ENCODE measurements at places on chromosomes 16 and 17.
A peak's percentile ranks its signal among the peaks of the same experiment; 100 is the strongest.

DNA sequence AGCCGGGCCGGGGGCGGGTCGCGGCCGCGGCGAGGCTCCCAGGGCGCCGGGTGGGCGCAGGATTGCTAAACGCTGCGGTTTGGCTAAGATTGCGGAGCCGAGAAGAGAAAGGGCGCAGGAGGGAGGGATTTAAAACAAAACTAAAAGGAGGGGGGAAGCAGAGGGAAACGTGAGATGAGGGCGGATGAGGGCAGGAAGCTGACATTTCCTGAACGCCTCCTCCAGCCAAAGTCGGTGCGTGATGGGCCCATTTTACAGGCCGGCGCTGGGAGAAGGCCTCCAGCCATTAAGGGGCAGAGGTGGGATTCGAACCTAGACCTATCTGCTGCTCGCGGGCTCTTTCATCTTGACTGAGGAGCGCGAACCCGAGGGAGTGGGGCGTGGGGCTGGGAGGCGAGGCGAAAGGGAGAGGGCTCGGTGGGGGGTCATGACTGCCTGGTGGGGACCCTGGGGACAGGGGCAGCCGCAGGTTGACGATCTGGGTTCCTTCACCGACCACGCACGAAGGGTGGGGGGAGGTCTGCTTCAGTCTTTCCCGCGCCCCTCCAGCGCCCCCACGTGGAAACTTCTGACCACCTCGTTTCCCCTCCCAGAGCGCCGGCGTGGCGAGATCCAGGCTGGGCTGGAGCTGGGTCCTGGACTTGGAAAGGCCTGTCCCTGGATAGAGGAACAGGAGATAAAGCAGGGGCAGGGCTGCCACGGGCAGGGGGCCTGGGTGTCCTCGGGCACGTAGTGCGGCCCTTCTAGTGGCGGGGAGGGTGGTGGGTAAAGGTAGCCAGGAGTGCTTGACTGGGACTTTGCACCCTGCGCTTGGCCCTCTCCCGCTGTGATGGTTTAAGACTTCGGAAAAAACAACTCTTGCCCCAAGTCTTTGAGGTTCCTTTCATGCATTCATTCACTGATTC lies 3.8 kb upstream of the TAC4 start:
- DNase-seq, result peak; percentile 30

- no peak for DNase-seq
Observed at GRCh38 chr16:77090062-77090461, 100.9 kb upstream of the MON1B start.

DNA sequence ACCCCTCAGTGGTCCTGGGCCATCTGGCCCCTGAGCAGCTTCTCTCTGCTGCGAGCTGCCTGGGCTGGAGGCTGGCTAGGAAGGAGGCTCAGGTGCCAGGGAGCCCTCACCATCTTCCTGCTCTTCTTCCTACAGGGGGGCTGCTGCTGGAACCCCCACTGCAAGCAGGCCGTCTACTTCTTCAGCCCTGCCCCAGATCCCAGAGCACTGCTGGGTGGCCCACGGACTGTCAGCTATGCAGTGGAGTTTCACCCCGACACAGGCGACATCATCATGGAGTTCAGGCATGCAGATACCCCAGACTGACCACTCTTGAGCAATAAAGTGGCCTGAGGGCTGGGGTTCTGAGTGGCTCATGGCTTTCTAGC lies 46.1 kb downstream of the PRMT7 start:
- no peak for DNase-seq

DNA sequence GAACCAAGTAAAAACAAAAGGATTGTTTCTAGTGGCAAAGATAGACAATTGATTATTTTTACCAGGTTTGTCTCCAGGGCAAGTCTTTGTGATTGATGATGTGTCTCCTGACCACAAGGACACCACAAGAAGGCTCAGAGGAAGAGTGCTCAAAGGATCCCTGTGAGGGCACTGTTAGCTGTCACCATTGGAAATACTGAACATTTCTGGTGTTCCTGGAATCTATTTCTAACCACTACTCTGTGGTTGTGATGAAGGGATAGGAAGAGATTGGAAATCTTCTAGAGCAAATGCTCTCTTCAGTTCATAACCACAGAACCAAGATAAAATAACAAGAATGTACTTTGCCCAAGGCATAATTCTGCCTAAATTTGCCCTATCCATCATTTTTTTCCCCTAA lies 15.3 kb downstream of the RNF43 start:
- DNase-seq, result peak; percentile 7

DNA sequence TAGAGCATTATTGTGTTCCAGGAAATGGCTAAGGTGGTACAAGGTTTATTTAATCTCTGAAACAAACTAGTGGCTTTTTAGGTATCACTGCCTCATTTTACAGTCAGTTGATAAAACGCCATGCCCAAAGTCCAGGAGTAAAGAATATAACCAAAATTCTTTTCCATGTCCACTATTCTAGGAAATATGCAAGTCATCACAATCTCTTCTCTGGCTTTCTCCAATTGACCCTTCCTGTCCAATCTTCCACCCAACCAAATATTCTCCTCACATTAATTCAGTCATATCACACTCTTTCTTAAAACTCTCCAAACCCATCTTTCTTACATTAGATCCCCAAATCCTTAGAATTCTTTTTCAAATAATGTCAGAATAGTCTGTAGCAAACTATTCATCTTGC lies 1110.0 kb upstream of the CDH8 start:
- no peak for DNase-seq

GRCh38 chr16:54288030-54288834 lies 1.6 kb upstream of the IRX3 start:
- DNase-seq, result no peak

DNA sequence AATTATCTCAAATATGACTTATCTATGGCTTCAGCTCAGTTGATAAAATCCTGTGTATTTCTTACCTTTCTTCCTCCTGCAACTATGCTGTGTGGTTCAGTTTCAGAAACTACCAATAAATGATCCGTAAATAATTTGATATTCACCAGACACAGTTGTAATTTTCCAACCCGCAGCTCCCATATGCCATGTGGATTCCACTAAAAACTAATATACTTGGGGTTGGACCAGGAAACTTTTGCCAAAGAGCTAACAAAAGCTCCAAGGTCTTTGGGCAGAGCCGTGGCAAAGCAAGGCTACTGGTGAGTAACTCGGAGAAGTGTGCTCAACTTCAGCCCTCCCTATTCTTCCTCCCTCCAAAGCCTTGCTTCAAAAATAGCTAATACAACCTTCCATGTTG lies 2.3 kb upstream of the CHST6 start:
- DNase-seq, result no peak

DNA sequence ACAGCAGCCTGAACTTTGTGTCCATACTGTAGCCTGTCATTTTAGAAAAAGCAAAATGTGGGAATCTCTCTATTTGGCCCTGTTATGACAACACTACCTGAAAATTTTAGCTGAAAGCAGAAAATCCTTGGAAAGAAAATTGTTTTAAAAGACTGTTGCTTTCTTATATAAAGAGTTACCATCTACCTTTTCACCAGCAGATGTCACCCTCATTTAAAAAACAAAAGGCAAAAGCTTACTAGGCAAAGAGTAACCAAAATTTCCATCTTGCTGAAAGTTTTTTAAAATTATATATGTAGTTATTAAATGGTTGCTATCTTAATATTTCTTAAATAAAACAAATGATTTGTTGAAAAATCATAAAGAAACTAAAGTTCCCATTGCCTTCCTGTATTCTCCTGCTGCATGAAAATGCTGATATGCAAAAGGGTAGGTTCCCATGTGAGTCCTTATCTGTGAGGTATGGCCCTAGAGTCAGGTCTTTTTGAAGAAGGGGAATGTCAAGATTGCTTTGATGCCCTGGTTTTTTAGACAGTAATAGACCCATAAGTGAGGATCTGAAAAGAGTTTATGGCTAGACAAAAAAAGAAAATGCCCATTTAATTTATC lies 61.0 kb downstream of the TNRC6C start:
- no peak for DNase-seq

DNA sequence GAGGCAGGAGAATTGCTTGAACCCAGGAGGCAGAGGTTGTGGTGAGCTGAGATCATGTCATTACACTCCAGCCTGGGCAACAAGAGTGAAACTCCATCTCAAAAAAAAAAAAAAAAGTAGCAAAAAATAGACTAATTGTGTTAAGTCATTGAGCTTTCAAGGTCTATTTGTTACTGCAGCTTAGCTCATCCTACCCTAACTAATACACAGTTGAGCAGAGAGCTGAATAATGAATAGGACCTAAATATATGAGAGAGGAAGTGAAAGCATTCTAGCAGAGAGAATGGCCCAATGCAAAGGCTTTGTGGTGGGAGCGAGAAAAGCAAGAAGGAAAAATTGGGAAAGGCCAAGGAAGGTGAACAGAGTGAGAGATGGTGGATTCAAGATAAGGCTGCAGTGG lies 128.3 kb downstream of the AXIN2 start:
- no peak for DNase-seq

DNA sequence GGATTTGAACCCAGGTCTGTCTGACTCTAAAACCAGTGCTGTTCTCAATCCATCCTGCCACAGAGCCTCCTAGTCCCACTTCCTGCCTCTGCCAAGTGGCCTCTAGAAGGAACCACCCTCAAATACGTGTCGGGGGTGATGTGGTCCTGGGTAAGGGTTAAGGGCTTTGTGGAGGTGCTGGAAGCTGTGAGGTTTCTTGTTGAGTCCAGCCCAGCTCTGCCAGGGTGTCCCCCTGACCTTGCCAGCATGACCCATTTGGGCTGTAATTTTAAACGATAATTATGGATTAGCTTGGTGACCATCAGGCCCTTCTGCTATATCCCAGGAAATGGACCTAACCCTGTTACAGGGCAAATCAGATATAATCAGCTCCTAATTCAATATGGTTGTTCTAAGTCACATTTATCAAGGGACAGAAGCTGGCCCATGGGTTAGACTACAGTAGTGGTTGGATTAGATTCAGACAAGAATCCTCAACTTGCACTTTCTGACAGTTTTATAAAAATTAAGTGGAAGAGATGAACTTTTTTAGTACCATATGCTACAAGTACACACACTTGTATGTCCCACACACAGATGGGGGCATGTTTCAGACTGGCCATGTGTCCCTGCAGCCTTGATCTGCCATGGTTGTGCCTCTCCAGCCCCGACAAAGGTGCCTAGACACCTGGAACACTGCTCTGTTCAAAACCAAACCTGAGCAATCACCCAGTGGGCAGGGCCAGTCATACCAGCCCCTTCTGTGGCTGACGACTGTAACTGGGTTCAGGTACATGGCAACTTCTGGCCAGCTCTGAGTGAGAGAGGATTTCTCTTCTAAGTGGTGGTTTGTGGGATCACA lies 48.0 kb downstream of the SMPD3 start:
- no peak for DNase-seq

GRCh38 chr17:12994341-12995074 lies 23.3 kb downstream of the ELAC2 start:
- DNase-seq, result no peak

DNA sequence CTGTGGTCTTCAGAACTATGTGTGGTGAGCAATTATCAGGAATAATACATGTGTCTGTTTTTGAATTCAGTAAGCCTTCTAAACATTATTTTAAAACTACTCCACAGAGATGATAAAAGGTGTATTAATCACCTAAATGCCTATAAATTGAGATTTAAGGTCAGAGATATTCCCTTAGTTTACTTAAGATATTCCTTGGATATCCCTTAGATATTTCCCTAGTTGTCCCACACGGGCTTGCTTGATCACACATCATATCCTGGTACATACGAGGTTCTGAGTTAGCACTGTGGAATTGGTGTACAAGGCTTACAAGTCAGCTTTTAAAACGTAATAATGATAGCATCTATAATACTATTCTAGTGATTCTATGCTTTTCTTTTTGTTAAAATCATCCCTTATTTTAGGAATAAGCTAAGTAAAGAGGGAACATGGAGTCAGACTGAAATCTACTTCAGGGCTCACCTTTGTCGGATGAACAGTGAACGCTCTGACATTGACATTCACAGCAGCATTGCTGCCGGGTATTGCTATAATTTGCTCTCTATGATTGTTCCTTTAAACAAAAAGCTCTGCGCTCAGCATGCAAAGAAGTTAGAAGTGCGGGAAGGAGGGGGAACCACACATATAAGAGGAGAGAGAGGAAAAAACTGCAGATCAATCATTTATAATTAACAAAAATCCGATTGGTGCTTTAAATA lies 136.5 kb downstream of the SKAP1 start:
- no peak for DNase-seq

DNA sequence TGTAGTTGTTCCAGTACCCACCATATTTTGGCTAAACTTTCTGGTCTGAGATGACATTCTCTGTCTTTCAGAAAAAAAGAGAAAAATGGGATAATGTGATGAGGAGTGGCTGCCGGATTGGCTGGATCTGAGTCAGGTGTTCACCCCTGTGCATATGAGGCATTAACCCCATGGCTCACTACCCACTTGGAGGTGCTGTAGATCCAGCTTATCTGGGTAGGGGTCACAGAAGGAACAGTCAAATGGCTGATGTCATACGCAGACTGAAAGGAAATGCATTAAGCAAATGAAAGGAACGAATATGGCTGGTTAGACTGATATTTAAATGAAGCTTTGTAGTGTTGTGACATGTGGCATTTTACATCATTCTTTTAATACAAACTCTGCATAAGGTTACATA lies 17.3 kb downstream of the MAP2K6 start:
- no peak for DNase-seq

DNA sequence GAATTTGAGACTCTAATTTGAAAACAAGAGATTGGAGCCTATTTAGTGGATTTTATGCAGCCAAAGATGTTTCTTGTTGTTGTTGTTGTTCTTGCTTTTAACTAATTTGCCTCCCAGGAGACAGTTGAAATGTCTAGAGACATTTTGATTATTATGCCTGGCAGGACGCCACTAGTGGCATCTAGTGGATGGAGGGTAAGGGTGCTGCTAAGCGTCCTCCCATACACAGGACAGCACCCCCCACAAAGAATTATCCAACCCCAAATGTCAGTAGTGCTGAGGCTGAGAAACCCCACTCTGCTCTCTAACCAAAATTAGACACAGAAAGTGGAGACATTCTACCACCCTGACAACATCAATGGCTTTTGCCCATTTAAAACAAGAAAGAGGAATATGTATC lies 15.4 kb upstream of the HSBP1 start:
- no peak for DNase-seq

DNA sequence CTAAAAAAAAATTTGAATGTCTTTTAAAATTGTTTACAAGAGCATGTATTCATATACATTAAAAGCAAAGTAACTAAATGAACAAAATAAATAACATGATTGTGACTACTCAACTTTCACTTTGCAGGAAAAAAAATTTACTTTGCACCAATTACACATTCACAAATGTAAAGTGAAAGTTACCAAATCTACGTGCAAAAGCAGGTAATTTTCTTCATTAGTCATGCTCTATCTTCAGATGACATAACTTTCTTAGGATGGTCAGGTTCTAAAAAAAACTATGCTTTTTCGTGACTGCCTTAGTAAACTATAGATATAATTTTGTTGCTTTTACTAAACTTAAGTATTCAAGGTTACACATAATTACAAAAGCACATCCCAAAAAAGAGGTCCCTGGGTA lies 17.0 kb upstream of the ABCA10 start:
- DNase-seq, result no peak

All from fibroblast of skin of left quadriceps (primary cell).